CD4-positive, alpha-beta T cell treated with Interleukin-12 subunit alpha and Interleukin-12 subunit beta, for 1 hour (primary cell): ENCODE measurements at places on chromosomes 7 and 10.

DNA sequence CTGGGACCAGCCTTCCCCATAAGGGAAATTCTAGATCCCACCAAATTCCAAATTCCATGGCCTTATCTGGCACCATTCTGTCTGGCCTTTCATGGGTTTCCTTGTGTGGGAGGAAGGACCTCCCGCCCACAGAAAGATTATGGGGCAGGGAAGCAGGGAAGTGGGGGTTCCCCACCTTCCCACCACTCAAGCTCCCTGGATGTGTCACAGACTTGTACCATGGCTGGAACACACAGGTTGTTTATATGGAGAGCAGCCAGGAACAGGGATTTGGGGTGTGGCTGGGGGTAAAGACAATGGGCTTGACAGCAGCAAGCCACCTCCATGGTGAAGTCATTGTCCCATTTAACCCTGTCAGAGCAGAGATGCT, 18.3 kb downstream of the UNC5B start:
- no peak for DNase-seq

- no peak for DNase-seq
Observed at GRCh38 chr7:163971-164881, 28.1 kb upstream of the FAM20C start.

- DNase-seq: peak; percentile 66
Observed at GRCh38 chr10:119542988-119543813, 682 bp upstream of the RGS10 start.

- DNase-seq: no peak
Observed at GRCh38 chr7:95628831-95629439, 32.6 kb upstream of the PDK4 start.

GRCh38 chr7:152664636-152665035, 11.3 kb downstream of the XRCC2 start:
- DNase-seq: no peak

DNA sequence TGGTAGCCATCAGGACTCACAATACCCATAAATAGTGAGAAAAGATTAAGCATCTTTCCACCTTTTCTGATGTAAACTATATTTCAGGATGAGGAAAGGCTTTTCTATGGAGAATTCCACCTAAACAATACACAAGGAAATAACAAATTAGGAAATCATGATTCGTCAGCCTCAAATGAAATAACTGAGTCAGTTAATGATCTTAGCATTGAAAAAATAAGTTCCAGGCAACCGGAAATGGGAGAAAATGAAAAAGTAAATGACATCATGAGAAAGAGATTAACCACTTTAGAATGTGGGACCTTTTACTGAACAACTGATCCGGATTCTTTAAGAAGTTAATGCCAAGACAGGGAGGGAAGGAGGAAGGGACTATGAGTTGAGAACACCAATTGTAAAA, 742.3 kb downstream of the TNS3 start:
- no peak for DNase-seq

DNA sequence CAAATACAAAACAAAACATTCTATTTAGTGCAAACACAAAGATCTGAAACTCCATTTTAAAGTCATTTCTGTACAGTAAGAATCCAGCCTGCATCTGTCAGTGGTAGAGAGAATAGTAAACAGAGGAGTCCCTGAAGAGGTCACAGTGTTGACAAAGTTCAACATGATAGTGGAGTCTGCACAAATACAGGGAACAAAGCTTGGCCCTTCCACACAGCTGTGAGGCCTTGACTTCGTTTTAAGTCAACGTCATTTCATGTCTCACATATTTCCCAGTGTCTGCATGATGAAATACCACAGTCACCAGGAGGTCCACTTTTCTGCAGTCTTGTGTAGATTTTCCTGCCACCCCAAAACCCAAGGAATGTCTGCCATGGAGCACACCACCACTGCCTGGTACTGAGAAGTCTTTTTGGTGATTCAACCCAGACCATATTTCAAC, 33.0 kb downstream of the CYP26A1 start:
- no peak for DNase-seq

DNA sequence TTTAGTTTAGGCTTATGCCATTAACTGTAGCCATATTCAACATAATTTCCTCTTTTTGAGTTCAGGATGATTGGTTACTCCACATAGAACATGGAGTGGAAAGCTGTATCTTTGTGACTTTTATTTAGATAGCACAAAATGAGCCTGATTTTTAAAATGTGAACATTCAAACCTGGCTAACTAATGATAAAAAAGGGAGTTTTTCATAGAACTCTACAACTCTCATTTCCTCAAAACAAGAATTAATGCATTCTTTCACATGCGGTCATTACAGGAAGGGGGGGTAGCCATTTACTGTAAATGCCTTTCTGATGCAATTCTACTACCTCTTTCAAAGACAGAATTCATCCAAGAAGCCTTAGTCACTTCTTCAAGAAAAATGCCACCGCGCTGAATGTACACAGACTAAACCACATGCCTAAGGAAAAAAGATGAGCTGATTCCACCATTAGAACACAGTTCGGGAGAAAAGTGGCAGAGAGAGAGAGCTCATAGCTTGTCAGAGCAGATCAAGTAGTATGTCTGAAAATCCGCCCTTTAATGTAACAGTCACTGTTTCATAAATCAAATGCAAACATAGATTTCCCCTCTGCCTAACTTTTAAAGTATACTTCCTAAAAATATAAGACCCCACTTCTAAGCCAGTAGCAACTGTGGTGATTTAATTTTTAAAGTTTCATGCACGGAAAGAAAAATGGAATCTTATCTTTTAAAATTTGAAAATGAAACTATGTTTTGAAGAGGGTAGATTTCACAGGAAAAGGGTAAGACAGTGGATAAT, 226.4 kb upstream of the KLF14 start:
- DNase-seq: peak; percentile 75

DNA sequence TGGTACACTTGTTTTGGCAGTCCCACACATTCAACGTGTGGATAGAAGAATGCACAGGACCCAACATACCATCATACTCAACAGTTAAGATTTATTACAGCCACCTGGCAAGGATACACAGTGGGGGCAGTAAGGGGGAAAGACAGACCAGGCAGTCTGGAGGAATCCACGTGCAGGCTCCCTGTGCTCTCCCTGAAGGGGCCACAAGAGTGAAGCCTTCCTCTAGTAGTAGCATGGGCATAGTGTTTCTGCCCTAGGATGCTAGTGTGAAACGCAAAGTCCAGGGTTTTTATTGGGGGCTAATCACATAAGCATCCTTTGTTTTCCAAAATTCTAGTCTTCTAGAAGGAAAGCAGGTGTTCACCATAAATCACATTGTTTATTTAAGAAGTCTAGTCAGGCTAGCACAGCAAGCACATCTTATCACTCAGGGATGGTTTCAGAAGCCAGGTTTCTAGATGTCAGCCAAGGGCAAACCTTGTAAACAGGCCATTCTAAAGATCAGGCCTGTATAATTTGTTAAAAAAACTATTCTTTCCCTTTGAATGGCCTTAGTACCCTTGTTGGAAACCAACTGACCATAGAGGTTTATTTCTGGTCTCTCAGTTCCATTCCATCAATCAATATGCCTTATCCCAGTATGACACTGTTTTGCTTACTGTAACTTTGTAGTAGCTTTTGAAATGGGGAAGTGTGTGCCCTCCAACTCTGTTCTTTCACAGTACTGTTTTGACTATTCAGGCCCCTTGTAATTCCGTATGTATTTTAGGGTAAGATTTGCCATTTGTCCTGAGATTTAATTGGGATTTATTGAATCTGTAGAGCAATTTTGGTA, 12.4 kb upstream of the TFAM start:
- DNase-seq: no peak

GRCh38 chr10:78301891-78302738, 268.5 kb downstream of the RPS24 start:
- DNase-seq: no peak

- DNase-seq: no peak
Observed at GRCh38 chr7:1247527-1248041, 14.9 kb downstream of the UNCX start.

- no peak for DNase-seq
Observed at GRCh38 chr10:36759141-36759805, 366.1 kb upstream of the ANKRD30A start.

GRCh38 chr7:3767917-3768777, 467.1 kb downstream of the SDK1 start:
- no peak for DNase-seq

DNA sequence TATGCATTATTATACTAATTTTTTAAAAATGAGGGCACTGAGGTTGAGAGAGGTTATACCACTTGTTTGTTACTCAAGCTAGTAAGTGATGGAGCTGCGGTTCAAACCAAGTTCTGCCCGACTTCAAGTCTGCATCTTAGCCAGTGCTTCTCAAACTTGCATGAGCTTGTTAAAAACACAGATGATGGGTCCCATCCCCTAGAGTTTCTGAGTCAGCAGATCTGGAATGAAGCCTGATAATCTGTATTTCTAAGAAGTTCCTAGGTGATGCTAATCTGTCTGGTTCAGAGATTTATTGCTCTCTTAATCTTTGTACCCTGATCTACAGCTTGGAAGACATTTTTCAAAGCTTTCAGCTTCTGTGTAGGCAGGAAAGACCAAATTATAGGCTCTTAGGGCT, 67.7 kb upstream of the CC2D2B start:
- no peak for DNase-seq

- no peak for DNase-seq
Observed at GRCh38 chr7:111694376-111694775, 132.1 kb upstream of the IMMP2L start.

GRCh38 chr7:96959135-96959534, 46.2 kb upstream of the DLX6 start:
- no peak for DNase-seq

DNA sequence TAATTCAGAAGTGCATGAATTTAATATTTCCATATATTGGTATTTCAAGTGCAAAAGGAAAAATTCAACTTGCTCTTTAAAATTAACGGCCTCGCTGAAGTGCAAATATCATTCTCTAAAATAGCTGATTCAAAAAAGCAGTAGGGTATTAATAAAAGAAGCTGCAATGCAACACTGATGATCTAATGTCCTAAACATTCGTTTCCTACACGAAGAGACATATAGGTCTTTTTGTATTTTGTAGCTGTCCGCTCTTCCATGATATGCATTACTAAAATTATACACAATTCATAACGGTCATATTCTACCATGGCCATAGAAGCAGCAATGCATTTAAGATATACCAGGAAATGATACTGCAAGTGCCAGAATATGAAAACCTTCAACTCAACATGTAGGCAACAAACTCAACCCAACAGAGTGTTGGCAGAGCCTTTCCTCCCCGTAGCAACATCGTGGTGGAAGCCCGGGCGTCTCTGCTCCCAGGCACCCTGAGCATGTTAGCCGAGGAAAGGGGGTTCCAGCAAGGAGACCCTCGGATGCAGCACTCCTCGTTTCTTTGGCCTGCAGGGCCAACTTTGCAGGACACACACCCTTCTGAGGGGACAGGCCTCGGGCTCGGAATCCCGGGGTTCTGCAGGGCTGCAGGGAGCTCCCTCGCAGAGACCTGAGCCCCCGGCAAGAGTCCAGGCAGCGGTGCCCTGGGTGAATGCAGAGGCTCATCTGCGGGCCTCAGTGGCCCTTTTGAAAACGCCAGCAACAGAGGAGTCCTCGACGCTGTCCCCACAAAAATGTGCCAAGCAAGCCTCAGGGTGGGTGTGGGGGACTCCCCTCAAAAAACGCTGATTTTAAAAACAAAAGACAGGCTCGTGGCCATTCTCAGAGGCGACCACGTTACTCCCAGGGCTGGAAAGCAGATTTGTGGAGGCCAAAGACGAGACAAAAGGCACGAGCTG, 1.6 kb downstream of the FAM171A1 start:
- DNase-seq: no peak

DNA sequence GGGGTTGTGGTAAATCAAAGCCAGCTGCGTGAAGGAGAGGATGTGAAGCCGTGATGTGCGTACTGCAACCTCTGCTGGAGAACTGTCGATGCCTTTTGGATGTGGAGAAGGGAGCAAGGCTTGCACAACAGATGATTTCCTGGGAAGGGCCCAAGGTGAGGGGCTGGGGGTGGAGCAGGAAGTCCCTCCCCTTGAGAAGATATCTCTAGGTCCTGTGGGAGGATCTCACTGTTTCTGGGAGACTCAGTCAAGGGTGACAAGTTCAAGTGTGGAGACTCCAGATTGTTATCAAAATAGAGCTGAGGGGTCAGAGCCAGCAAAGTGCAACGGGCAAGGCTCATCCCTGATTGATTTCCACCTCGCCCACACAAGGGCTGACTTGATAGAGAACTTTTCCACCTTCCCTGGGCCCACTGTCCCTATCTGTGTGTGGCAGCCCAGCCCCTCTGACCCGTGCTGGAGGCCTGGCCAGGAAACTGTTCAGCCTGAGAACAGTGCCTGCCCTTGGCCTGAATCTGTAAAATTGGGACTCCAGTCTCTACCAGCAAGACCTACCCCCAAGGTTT, 55.0 kb downstream of the COL13A1 start:
- no peak for DNase-seq

GRCh38 chr7:137867289-137867688, 20.5 kb upstream of the DGKI start:
- no peak for DNase-seq

- no peak for DNase-seq
Observed at GRCh38 chr10:43855667-43856210, 207.1 kb upstream of the ZNF32 start.

DNA sequence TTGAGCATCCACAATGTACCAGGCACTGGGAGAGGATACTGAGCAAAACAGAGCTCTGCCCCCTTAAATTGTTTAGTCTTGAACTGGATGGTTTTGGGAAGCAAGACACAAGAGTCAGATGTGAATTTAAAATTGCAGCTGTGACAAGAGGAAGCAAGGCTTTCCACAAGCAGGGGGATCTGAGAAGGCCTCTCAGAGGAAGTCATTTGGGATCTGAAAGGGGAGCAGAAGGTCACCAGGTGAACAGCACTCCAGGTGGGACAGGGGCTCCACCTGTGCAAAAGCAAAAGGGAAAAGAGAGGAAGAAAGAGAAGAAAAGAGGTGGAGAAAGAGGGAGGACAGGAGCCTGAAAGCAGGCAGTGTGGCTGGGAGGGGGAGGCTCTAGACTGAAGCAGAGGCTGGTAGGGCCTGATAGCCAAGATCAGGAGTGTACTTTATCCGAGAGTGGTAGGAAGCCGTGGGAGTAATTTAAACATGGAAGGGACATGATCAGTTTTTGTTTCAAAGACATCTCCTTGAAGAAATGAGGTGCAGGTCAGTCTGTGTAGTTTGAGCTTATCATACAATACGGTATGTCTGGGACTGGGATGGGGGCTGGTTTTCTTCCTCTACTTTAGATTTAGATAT, 76.1 kb upstream of the DUSP5 start:
- DNase-seq: no peak

GRCh38 chr7:29345590-29345989, 151.0 kb downstream of the CHN2 start:
- DNase-seq: peak; percentile 9

DNA sequence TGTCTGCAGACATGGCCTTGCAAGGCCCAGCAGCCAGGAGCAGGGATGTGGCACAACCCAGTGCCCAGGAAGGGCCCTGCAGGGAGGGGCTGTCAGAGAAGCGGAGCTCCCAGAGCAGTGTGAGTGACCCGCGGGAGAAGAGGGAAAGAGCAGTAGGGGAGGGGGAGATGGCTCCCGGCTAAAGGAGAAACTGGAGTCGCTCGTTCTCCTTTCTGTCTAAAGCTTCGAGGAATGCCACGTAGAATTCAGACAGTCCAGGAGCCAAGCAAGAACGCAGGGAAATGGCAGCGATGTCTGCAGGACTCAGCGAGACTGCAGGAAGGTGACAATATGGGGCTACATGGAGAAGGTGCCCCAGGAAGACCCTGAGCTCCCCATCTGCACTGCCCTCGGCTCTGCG, 22.4 kb upstream of the HABP2 start:
- DNase-seq: no peak

GRCh38 chr10:96153070-96153469, 23.0 kb downstream of the ZNF518A start:
- no peak for DNase-seq

- no peak for DNase-seq
Observed at GRCh38 chr10:111506266-111507034, 429.6 kb downstream of the ADRA2A start.

- no peak for DNase-seq
Observed at GRCh38 chr7:67447297-67447696, 450.7 kb downstream of the TYW1 start.
